Osteocyte (in vitro differentiated cells): ENCODE measurements at places on chromosomes 16 and 17.

GRCh38 chr17:11252146-11252545, 11.1 kb downstream of the SHISA6 start:
- DNase-seq = no peak

- DNase-seq = no peak
Measured at GRCh38 chr16:67114793-67115192, 5.1 kb downstream of the PHAF1 start.

GRCh38 chr16:86041807-86042206, 142.8 kb downstream of the IRF8 start:
- DNase-seq = no peak

DNA sequence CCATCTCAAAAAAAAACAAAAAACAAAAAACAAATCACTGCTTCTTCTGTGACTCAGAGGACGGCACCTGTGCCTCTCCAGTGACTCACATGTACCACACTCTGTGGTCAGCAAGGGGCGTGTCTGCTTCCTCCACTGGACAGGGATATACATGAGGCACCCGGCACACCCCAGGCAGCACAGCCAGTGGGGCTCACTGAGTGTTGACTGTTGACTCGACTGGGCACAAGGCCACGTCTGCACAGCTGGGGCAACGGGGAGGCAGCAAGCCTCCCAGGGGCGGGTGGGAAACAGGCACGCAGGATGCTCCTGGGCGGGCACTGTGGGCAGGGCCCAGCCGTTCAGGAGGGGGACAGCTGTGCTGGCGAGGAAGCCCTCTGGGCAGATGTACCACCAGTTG, 64.1 kb downstream of the TIMM22 start:
- DNase-seq = peak; percentile 92

GRCh38 chr16:85950136-85950918, 51.4 kb downstream of the IRF8 start:
- no peak for DNase-seq

GRCh38 chr17:77875051-77875780, 83.3 kb upstream of the TNRC6C start:
- DNase-seq = no peak

GRCh38 chr17:2043785-2044184, 2.0 kb downstream of the OVCA2 start:
- no peak for DNase-seq

GRCh38 chr16:83903751-83904150, 4.8 kb downstream of the MLYCD start:
- DNase-seq = no peak

- no peak for DNase-seq
Measured at GRCh38 chr17:60573236-60574051, 26.5 kb upstream of the PPM1D start.

DNA sequence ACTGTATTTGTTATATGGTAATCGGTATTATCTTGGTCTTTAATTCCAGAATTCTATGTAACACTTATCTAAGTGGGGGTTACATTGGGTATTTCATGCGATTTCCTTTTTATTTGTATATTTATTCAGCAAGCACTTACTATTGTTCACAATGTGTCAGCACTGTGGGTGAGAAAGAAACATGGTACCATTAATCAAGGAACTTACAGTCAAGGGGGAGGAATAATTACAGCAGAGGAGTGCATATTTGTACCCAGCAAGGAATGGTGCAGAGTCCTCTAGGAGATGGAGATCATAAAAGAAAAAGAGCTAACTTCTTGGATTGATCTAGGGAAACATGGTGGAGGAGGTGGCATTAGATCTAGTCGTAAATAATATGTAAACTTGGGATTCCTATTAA, 117.0 kb upstream of the KCNJ16 start:
- no peak for DNase-seq

DNA sequence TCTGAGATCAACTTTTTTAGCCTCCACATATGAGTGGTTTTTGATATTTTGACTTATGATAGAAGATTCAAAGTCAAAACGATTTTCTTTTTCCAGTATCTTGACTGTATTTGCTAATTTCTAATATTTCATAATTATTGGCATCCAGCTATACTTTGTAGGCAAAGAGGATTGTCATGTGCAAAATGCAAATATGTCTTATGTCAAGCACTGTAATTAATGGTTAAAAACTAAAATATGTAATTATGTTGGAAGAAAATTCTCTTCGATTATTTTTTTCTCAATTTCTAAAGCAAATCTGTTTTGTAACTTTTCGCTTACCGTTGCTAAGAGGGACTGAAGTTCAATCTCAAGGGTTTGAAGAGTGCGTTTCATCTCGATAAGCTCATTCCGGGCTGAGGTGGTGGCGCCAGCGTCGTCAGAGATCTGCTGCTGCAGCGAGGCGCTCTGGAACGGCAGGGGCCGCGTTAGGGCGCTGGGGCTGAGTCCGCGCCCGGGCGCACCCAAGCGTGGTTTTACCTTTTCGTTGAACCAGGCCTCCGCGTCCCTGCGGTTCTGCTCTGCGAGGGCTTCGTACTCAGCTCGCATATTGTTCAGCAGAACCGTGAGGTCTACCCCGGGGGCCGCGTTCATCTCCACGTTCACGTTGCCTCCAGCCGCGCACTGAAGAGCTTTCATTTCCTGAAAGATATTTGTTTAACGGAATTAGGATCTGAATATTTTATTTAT, 3.0 kb downstream of the KRT27 start:
- no peak for DNase-seq

DNA sequence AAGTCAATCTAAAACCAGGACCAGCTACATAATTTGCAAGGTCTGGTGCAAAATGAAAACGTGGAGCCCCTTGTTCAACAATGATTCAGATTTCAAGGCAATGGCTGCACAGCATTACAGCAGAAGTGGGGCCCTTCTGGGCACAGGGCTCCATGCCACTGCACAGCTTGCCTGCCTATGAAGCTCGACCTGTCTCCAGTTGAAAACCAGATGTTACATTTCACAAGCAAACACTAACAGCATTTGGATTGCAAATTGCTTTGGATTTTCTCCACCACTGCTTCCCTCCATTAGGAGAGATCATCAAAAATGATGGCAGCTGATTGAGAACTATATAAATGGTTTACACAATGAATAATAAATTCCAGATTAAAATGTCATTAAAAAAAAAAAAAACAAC, 551.4 kb upstream of the ZFHX3 start:
- no peak for DNase-seq

- no peak for DNase-seq
Measured at GRCh38 chr17:15287538-15288267, 22.6 kb upstream of the PMP22 start.

- DNase-seq = peak; percentile 56
Measured at GRCh38 chr17:68094481-68095078, 59.0 kb downstream of the KPNA2 start.

GRCh38 chr16:56871172-56871593, 6.2 kb downstream of the SLC12A3 start:
- no peak for DNase-seq

GRCh38 chr17:81037026-81037797, 2.3 kb downstream of the BAIAP2 start:
- DNase-seq = no peak

- no peak for DNase-seq
Measured at GRCh38 chr17:32491371-32492263, 4.8 kb downstream of the CDK5R1 start.

- no peak for DNase-seq
Measured at GRCh38 chr17:57584050-57584551, 161.0 kb downstream of the CCDC182 start.

DNA sequence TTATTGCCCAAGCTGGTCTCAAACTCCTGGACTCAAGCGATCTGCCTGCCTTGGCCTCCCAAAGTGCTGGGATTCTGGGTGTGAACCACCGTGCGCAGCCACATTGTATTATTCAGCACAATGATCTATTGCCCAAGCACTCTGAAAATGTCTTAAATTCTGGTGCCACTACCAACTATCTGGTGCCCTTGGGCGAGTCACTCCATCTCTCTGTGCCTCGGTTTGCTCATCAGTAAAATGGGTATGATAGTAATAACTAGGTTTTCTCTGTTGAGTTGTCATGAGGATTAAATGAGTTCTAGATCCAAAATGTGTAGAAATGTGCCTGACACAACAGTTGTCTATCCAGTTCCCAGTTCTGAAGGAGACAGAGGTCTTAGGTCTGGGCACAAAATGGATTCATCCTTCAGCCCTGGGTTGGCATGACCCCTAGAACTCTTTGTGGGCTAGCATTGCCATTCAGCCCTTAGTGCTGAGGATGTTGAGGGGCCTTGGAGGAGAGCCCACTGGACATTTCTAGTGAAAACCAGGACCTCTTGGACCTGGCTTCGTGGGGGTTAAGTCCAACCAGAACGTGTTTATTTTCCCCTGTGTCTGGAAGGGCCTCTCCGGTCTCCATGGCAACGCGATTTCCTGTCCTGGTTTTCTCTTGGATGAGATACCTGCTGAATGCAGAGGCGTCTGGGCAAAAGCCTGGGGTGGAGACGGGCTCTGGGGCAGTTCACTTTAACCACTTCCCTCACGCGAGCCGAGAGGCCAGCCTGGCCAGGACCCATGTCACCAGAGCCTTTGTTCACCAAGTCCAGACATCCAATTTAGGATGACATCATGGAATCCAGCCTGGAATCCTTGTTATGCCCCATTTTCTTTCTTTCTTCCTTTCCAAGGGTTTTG, 43.7 kb upstream of the TNRC6A start:
- DNase-seq = peak; percentile 89

DNA sequence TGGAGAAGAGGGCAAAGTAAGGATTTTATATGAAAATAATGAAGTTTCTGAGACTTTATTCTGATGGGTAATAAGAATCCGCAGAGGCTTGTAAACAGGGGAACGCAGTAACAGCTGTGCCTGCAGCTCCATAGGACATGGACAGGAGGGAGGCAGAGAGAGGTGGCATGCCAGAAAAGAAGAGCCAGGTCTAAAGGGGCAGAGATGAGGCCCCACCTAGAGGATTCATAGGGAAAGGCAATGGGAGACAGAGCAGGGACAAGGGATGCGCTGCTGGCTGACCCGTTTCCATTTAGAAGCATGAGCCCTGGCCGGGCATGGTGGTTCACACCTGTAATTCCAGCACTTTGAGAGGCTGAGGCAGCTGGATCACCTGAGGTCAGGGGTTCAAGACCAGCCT, 340.3 kb upstream of the CDH5 start:
- no peak for DNase-seq

DNA sequence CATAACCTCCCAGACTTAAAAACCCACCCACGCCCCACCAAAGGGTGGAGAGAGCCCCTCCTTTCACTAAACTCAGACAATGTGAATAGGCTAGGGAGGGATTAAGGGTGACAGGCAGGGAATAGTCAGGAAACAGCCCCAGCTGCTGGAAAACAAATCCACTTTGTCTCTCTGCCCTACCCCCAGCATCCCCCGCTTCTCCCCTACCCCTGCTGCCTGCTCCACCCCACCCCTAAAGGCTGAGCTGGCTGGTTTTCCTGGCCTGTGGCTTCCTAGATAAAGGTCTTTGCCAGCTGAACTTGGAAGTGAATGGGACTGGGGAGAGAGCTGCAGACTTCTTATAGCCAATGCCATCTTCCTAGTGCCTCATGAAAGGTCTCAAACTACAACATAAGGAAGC, 15.0 kb downstream of the CAVIN1 start:
- no peak for DNase-seq

DNA sequence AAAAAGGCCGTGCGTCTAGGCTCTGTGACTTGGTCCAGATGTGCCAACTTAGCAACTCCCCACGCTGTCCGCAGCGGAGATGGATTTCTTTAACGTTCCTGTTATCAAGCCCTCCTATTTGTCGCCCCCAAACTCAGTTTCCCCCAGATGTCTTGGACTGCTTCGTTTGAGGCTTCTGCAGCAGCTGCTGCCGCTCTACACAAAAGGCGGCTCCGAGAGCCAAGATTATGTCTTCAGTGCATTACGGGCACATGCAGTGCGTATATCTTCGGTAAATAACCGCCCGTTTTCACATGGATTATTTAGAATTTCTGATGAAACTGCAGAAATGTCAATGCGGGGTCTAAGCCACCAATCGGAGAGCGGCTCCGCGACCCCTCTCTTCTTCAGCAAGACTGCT, 240.6 kb upstream of the ZFHX3 start:
- peak; percentile 70 for DNase-seq

GRCh38 chr17:12719948-12720347, 54.3 kb downstream of the MYOCD start:
- no peak for DNase-seq

DNA sequence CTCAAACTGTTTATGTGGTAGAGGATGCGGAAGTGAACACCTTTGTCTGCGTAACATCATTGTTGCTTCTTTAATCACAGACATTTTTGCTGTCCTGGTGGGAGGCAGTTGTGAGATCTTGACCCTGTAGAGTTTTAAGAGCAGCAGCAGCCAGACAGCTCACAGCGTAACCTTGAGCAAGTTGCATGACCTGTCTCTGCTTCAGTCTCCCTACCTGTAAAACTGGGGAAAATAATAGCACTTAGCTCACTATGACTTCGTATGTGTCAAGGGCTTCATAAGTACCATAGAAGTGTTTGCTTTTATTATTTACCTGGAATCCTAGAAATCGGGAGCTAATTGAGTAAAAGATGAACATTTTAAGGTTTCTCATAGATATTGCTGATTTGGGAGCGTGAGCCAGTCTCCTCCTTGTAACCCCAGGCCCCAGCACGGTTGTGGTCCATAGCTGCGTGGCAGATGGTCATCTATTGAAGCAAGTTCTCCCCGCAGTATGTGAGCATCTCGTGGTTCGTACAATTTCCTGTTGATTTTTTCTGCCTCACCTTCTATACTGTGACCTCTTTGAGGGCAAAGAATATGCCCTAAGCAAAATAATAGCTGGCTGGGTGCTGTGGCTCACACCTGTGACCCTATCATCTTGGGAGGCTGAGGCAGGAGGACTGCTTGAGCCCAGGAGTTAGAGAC, 34.4 kb downstream of the GPRC5B start:
- no peak for DNase-seq

GRCh38 chr16:83245061-83245460, 562.7 kb upstream of the HSBP1 start:
- DNase-seq = no peak

- peak; percentile 81 for DNase-seq
Measured at GRCh38 chr16:14963281-14964173, 11.3 kb upstream of the PDXDC1 start.

GRCh38 chr17:14409292-14409691, 108.4 kb downstream of the HS3ST3B1 start:
- DNase-seq = no peak

DNA sequence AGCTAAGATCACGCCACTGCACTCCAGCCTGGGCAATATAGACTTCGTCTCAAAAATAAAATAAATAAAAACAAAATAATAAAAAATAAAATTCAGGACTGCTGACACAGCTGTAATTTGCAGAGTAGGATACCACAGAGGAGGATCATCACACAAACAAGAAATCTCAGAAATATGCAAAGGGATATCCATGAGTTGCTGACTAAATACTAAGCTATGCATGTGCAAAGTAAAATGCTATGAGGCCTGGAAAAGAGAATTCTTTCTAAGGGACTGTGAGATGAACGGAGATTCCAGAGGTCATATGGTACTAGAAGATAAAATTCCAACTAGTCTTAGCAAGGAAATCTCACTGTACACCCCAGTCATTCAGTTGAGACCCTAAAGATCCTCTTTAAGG, 74.8 kb downstream of the SLC39A11 start:
- DNase-seq = no peak
